Vagina (tissue), 2 donors: ENCODE measurements at places on chromosomes 7 and 10.

GRCh38 chr7:137684776-137685175 is 162.0 kb downstream of the DGKI start:
- no peaks in the 10 kb centered on the region for H3K27me3 ChIP-seq
- no peak overlapping the region for H3K4me3 ChIP-seq
- no peak overlapping the region for H3K27ac ChIP-seq
- no peaks in the 10 kb centered on the region for H3K4me1 ChIP-seq
- no peaks in the 10 kb centered on the region for H3K36me3 ChIP-seq

- H3K27ac ChIP-seq: no peak overlapping the region
- H3K27me3 ChIP-seq: no peaks in the 10 kb centered on the region
- peaks cover 50% of the 10 kb centered on the region for H3K4me1 ChIP-seq
- H3K36me3 ChIP-seq: no peaks in the 10 kb centered on the region
- no peak for DNase-seq
These were observed 19.5 kb downstream of the BAG3 start for GRCh38 chr10:119670717-119671116.

DNA sequence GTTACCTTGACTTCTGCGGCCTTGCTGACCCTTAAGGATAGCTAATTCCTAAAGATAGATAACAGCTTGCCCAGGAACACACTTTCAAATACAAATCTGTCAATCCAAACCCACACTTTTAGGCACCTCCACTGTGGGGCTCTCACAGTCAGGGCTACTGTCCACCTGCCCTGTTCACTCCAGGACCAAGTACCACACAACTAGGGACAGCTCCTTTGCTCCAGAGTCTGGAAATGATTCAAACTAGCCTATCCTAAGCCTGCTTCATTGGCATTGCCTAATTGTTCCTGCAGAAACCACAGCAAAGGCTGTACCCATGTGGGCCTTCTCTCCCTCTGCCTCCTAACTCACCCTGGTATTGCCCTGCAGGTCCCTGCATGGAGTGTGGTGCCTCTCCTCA is 538.9 kb upstream of the IGFBP3 start:
- no peak overlapping the region for H3K4me3 ChIP-seq
- H3K36me3 ChIP-seq: no peaks in the 10 kb centered on the region
- no peaks in the 10 kb centered on the region for H3K27me3 ChIP-seq

DNA sequence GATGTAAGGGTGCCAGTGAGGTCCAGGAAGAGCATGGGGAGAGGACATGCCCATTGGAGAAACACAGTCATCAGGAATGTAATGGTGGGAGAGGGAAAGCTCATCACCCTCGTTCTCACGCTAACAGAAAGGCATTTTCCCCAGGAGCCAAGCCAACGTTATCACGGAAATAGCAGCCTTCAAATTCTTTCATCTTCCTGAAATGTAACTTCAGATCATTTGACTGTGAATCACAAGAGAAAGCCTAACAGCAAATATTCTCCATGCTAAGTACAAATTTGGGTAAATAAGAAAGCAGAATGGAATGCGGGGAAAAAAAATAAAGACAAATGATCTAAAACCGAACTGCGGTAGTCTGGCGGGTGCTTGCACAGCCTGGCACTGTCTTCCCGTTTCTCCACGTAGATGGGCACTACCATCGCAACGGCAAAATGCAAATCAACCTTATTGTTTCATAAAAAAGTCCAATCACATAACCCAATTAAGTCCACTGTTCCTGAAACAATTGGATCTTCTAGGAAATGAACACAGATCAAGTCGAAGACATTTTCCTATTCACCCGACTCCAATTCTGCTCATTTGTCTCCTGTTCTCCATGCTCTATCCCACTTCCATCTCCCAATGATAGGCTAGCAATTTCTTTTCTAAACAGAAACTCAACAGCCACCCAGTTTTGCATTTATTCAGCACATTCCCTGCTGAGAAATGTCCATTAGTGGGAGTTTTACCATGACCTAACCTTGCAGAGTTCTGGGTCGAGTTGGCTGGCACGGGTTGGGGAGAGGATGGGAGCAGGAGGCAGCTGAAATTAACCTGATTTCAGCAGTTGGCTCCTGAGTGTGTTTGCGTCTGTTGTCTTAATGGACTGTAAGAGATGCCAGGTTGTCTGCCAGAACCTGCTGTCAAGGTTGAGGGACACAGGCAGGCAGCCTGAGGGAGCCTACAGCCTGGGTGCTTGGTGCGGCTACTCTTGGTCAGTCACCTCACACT is 74.6 kb upstream of the FRMD4A start:
- H3K4me3 ChIP-seq: no peak overlapping the region
- no peak overlapping the region for H3K27ac ChIP-seq
- H3K4me1 ChIP-seq: no peaks in the 10 kb centered on the region
- DNase-seq: no peak
- no peaks in the 10 kb centered on the region for H3K27me3 ChIP-seq

DNA sequence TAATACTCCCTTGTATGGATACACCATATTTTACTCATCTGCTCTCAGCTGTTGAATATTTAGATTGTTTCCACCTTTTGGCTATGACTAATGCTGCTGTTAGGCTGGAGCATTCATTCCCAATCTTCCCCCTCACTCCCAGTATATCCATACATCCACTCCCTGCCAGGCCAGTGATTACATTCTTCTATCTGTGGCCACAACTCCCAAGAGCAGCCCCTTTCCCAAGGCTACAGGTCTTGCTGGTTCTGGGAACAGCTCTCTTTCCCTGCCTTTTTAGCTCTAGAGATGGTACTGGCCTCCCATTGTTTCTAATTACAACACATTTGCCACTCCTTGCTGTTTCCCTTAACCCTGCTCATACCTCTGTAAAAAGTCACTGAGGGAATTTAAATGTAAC is 28.2 kb downstream of the SFR1 start:
- H3K4me1 ChIP-seq: no peaks in the 10 kb centered on the region
- H3K27me3 ChIP-seq: no peaks in the 10 kb centered on the region
- no peak overlapping the region for H3K4me3 ChIP-seq
- no peak overlapping the region for H3K27ac ChIP-seq
- no peak for DNase-seq

- no peak for DNase-seq
- H3K36me3 ChIP-seq: no peaks in the 10 kb centered on the region
- H3K27ac ChIP-seq: no peak overlapping the region
- no peaks in the 10 kb centered on the region for H3K27me3 ChIP-seq
- no peaks in the 10 kb centered on the region for H3K4me1 ChIP-seq
- no peak overlapping the region for H3K4me3 ChIP-seq
These were observed 70.1 kb downstream of the NPTX2 start for GRCh38 chr7:98687111-98687751.

- no peak overlapping the region for H3K4me3 ChIP-seq
- no peak for DNase-seq
- H3K36me3 ChIP-seq: no peaks in the 10 kb centered on the region
- H3K27me3 ChIP-seq: no peaks in the 10 kb centered on the region
- no peak overlapping the region for H3K27ac ChIP-seq
These were observed 108.1 kb upstream of the SP8 start for GRCh38 chr7:20894806-20895205.
